ENCODE measurements at places on chromosomes 7 and 10. TPM values are rescaled to one million over a fixed set of nuclear protein-coding genes. Genes with fewer than 3 reads are reported as not detected.

The PRLHR gene
- not detected for total RNA-seq

The ARHGEF35 gene
- 1.6 TPM for total RNA-seq

The FGFBP3 gene
- total RNA-seq: 1.6 TPM

The ANKRD22 gene
- total RNA-seq: not detected

The FKBP9 gene
- total RNA-seq: 176 TPM

The ENKUR gene
- total RNA-seq: 0.52 TPM

The ACTR3C gene
- total RNA-seq: 1.6 TPM

The KAZALD1 gene
- total RNA-seq: 23.5 TPM

The EBF3 gene
- total RNA-seq: 33.4 TPM

The RSPH10B2 gene
- total RNA-seq: 1.0 TPM

The CFAP58 gene
- total RNA-seq: under 0.01 TPM
